ENCODE measurements at places on chromosomes 6 and 20. TPM values are rescaled to one million over a fixed set of nuclear protein-coding genes. Genes with fewer than 3 reads are reported as not detected.

Gene TMEM244
- total RNA-seq: not detected

GRCh38 chr20:18144541-18145099 lies 7.0 kb downstream of the KAT14 start:
- H3K4me1 ChIP-seq: no peaks in the 10 kb centered on the region
- no peak overlapping the region for H3K4me3 ChIP-seq
- no peak for DNase-seq
- H3K27me3 ChIP-seq: no peaks in the 10 kb centered on the region

- no peaks in the 10 kb centered on the region for H3K4me1 ChIP-seq
- H3K27me3 ChIP-seq: no peaks in the 10 kb centered on the region
- no peak for DNase-seq
- no peak overlapping the region for H3K4me3 ChIP-seq
- no peak overlapping the region for H3K27ac ChIP-seq
- H3K36me3 ChIP-seq: no peaks in the 10 kb centered on the region
Measured at GRCh38 chr6:14025160-14025559, 92.4 kb upstream of the CD83 start.

DNA sequence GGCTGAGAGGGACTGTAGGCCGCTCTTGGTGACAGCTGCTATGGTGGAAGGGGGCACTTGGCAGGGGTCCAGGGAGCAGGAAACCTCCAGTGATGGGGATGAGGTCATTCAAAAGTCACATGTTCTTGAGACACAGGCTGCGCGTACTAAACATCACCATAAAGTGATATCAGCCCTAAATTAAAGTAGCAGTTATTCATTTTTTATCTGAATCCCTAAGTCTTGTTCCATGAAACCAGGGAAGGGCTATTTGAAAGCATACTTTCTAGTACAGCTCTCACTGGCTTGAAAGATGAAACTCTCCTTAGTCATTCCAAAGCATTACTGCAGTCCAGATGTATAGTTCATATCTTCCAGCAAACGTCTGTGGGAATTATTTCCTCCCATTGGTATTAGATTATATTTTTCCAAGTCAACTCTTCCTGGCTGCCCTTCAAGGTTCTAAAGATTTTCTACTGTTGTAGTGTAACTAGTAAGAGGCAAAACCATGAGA lies 373.1 kb downstream of the CD109 start:
- no peaks in the 10 kb centered on the region for H3K27me3 ChIP-seq
- no peak overlapping the region for H3K4me3 ChIP-seq
- H3K27ac ChIP-seq: no peak overlapping the region
- no peaks in the 10 kb centered on the region for H3K36me3 ChIP-seq

GRCh38 chr6:19356692-19357091 lies 480.5 kb upstream of the ID4 start:
- H3K27me3 ChIP-seq: no peaks in the 10 kb centered on the region
- H3K4me1 ChIP-seq: no peaks in the 10 kb centered on the region
- H3K36me3 ChIP-seq: no peaks in the 10 kb centered on the region
- DNase-seq: no peak
- H3K4me3 ChIP-seq: no peak overlapping the region

Gene VWA7
- not detected for total RNA-seq

DNA sequence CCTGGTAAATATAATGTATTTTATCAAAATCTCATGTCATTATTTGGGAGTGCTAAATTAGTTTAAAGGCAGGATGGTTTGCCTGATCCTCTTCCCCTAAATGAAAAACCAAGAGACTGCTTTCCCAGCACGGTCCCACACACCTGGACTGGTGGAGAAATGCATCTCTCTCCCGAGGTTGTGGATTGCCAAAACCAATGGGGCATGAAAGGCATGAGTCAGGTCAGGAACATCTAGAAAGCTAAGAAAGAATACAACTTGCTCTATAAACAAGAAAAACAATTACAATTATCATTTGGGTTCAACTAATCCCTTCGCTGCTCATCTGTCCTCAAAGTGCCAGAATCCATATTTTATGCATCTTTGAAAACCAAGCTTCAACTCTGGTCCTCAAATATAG lies 308.3 kb upstream of the IRAK1BP1 start:
- no peaks in the 10 kb centered on the region for H3K36me3 ChIP-seq
- H3K27me3 ChIP-seq: no peaks in the 10 kb centered on the region
- H3K4me1 ChIP-seq: no peaks in the 10 kb centered on the region
- H3K27ac ChIP-seq: no peak overlapping the region
- H3K4me3 ChIP-seq: no peak overlapping the region

Gene ENPP1
- total RNA-seq: 53.8 TPM

Gene OOEP
- not detected for total RNA-seq

DNA sequence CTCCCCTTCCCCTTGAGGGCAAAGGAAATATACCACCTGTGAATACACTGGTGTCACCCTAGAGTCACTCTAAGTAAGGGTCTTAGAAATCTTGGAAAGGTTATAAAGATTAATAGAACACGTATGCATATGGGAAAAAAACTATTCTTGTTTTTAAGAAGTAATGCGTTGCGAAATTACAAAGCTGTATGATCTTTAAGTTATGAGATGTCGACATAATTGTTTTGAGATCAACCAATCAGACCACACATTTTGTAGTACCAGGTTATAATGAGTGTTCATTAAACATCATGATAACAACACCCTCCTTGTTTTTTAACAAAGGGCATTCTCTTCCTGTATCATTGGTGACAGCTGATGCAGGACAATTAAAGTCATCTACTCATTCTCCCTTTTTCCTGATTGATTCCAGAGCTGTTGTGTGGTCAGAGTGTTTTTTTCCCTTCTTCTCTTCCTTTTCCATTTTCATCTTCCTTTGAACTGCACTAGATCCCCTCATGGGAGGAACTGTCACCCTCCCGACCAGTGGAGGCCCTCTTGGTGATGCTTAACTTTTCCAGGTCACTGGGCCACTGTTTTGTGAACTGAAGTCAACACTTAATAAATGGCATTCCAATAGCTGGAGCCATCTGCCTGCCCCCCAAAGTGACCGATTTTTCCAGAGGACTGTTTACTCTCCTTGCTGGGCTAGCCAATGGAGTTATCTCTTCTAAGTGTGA lies 37.0 kb downstream of the PRDM1 start:
- H3K27me3 ChIP-seq: no peaks in the 10 kb centered on the region
- H3K27ac ChIP-seq: no peak overlapping the region
- H3K36me3 ChIP-seq: no peaks in the 10 kb centered on the region
- H3K4me1 ChIP-seq: no peaks in the 10 kb centered on the region

DNA sequence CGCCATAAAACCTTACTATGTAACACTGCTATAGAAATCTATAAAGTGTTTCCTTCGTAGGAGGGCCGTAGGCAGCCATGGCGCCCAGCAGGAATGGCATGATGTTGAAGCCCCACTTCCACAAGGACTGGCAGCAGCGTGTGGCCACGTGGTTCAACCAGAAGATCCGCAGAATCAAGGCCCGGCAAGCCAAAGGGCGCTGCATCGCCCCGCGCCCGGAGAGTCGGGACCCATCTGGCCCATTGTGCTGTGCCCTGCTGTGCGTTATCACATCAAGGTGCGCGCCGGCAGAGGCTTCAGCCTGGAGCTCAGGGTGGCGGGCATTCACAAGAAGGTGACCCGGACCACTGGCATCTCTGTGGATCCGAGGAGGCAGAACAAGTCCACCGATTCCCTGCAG lies 62.4 kb downstream of the TRIM27 start:
- no peak for DNase-seq
- H3K4me3 ChIP-seq: no peak overlapping the region
- no peaks in the 10 kb centered on the region for H3K27me3 ChIP-seq
- no peaks in the 10 kb centered on the region for H3K4me1 ChIP-seq
- no peak overlapping the region for H3K27ac ChIP-seq

Gene CYP24A1
- not detected for total RNA-seq

Gene GNAS-AS1
- total RNA-seq: 1.5 TPM

Gene PLA2G7
- total RNA-seq: 7.2 TPM

GRCh38 chr6:72049376-72049775 lies 163.0 kb downstream of the RIMS1 start:
- no peaks in the 10 kb centered on the region for H3K4me1 ChIP-seq
- H3K4me3 ChIP-seq: no peak overlapping the region
- no peaks in the 10 kb centered on the region for H3K27me3 ChIP-seq
- H3K36me3 ChIP-seq: no peaks in the 10 kb centered on the region
- H3K27ac ChIP-seq: no peak overlapping the region
- DNase-seq: no peak

DNA sequence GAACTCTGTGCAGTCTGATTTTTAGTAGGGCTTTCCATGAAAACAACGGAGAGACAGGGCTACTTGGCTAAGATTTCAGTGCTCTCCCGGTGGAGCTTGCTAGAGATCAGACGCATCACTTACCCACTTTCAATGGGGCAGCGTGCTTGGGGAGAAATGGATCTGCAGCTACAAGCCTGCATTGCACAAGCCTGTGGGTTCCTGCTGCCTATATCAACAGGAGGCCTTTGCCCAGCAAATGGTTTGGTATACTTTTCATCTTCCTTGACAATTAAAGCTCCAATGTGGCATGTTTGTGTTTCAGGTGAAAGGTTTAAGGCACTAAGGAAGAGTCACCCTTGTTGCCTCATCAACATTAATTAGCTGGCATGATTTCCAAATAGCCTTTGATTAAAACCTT lies 136.0 kb upstream of the FOXQ1 start:
- H3K27me3 ChIP-seq: no peaks in the 10 kb centered on the region
- no peak for DNase-seq
- no peak overlapping the region for H3K27ac ChIP-seq
- no peak overlapping the region for H3K4me3 ChIP-seq

DNA sequence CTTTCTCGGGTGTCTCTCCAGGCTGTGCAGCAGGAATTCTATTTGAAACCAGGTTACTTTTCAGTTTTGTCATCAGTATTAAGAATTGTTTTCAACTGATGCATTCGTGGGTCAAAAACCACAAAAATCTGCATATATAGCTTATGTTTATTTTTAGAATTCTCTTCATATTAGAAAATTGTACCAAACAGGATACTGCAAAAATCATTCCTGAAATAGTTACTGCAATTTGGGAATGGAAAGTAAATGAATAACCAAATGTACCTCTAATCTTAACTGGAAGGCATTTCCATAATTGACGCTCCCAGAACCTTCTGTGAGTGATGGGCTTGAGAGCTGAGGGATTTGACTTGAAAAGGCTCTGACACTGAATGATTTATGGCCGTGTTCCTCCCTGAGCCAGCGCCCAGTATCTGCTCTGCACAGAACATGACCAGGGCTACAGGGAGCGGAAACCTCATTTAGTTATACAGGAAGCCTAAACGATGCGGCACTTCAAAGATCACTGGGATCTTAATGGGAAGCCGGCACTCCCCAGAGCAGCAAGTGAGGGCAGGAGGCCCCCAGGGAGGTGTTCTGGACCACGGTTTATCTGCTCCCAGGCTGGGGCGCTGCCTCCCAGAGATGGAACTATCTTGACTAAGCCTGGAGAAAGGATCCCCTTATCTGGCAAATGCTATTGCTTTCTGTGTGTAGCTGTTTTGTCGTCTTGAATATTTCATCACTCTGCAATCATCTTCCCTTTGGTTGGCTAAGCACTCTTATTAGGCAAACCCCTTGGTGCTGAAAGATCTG lies 446.0 kb downstream of the QKI start:
- no peaks in the 10 kb centered on the region for H3K36me3 ChIP-seq
- H3K27ac ChIP-seq: no peak overlapping the region
- H3K4me1 ChIP-seq: no peaks in the 10 kb centered on the region
- H3K4me3 ChIP-seq: no peak overlapping the region

Gene MATN4
- total RNA-seq: 0.33 TPM

Gene FBXO5
- 4.3 TPM for total RNA-seq
